HT-29 (cell line): ENCODE measurements at places on chromosomes 11 and 22.

- DNase-seq = no peak
These were observed 118.2 kb upstream of the CSNK2A3 start for GRCh38 chr11:11471201-11471600.

DNA sequence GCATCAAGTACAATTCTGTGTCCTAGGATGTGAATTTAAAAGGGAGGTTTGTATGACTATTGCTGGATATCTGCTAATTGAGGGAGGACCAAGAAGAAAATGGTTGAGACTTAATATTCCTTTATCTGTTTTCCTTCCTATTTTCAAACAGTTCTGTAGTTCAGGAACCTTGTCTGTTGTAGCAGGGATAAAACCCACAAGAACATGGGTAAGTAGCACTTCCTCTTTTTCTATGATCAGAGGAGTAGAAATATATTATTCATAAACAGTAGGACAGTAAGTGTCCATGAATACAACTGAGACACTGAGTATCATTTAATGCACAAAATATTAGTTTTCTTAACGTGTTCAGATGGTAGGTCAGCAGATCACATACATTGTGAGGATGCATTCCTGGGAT, 7.6 kb downstream of the MS4A3 start:
- DNase-seq = no peak

DNA sequence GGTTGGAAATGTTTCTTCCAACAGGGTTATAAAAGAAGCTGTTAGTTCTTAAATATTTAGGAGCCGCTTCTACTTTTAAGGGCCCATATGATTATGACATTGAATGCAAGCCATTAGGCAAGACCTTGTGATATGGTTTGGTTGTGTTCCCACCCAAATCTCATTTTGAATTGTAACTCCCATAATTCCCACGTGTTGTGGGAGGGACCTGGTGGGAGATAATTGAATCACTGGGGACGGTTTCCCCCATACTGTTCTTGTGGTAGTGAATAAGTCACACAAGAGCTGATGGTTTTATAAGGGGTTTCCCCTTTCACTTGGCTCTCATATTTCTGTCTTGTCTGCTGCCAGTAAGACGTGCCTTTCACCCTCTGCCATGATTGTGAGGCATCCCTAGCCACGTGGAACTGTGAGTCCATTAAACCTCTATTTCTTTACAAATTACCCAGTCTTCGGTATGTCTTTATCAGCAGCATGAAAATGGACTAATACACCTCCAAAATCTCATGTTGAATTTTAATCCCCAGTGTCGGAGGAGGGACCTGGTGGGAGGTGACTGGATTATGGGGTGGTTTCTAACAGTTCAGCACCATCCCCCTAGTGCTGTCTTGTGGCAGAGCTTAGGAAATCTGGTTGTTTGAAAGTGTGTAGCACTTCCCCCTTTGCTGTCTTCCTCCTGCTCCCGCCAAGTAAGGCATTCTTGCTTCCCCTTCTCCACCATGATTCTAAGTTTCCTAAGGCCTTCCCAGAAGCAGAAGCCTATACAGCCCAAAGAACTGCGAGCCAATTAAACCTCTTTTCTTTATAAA, 4.3 kb downstream of the CD59 start:
- DNase-seq = no peak

DNA sequence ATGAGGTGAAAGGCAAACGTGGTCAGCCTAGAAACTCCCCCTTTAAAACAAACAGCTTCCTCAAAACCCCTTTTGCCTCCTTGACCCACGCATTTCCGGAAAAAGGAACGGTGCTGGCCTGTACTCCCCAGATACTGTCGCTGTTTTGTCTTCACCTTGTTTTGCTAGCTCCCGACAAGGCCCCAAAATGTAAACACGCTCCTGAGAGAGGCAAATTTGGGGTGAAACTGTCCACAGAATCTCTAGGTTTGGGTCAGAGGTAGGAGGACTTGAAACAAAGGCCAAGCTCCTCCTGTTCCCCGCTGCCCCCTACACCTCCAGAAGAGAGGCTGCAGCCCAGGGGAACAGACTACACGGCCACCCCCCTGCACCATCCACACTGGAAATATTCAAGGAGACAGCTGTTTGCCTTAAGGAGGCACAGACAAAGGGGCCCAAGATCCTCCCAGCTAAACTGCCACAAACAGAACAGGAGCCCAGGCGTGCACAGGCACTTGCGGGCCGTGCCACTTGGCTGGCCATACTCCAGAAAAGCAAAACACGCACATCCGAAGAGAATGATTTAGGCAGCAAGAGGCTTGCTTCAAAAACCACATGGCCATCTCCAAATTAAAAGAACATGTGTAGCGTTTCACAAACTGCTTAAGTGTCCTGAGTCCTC, 160.5 kb upstream of the GRK3 start:
- DNase-seq = peak; percentile 36

GRCh38 chr11:29481738-29482137, 535.1 kb downstream of the KCNA4 start:
- DNase-seq = no peak
